NCI-H1694 (cell line): ENCODE measurements at places on chromosomes 2 and 18.

GRCh38 chr2:8257502-8257901, 424.4 kb upstream of the ID2 start:
- no peak for DNase-seq

DNA sequence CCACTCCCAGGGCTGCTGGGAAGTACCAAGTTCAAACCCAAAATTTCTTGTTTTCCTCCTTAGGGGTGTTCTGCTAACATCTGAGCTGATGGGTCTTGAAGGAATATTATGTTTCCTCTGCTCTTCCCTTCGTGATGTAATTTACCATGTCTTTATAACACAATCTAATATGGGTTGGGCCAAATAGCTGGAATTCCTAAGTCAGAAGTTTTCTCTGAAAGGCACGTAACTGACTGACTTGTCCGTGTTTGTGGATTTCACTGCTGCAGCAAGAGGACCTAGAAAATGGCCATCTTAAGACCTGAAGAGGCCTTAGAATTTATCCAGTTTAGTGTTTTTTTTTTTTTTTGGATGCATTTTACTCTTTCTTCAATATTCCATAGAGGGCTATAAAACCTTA, 256.7 kb downstream of the DCDC2C start:
- no peak for DNase-seq

- DNase-seq = no peak
These were observed 20.6 kb downstream of the TMEM87B start for GRCh38 chr2:112075490-112076260.

DNA sequence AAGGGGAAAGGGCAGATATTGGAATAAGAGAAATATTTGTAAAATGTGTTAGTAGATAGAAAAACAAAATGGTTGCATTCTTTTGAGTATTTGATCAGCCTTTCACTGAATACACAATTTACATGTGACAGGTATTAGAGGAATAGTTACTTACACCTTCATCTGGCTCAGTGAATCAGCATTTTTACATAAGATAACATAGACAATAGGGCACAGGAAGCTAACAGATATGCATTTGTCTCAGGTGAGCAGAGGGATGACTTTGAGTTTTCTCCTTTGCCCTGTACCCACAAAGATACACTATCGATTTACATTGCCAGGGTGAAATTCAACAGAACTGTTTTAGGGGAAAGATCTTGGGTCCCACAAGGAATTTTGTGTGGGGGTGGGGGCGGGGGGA, 373.1 kb upstream of the NETO1 start:
- DNase-seq = no peak
